Activated naive CD8-positive, alpha-beta T cell treated with anti-CD3 and anti-CD28 coated beads, Interleukin-2, amount 50 U/mL, for 16 hours (primary cell): ENCODE measurements at places on chromosomes 3 and 15.

DNA sequence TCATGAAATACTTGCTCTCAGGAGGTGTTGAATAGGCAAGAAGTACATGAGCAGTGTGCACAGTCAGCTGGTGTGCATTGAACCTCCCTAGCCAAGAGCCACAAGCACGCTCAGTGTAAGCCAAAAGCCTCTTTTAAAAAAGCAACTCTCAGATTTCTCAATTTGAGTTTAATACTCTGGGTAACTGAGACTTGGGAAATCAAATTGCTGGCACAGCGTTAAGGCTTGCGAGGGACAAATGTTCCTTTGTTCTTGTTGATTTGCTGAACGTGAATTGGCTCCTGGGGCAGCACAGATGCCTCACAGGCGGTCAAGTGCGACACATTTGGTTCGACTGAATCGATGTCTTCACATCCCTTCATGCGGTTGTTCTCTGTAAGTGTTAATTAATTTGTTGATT lies at the start of gene FAM240A:
Gene FAM240A (plus strand): TSS at position 202 of the 400 bp plus-strand sequence. CDS start 159 bp downstream, at position 361.
- DNase-seq: no peak

DNA sequence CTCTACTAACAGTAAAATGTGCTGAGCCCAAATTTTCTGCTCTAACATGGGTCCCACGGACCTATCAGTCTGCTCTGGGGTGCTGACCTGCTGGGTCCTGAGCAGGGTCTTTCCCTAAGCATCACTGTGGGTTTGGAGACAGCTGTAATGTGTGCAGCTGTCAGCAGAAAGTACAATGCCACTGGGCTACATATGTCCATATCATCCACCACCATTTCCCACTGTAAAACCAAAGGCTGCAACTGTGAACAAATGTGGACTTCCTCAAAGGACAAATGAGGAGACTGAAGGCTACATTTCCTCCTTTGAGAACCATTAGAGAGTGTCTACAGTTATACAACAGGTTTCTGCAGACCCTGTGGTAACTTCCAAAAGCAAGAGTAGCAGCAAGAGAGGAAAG lies 33.8 kb upstream of the IP6K2 start:
- DNase-seq: no peak

- DNase-seq: no peak
These were observed 38.8 kb upstream of the BFSP2 start for GRCh38 chr3:133361011-133361410.

- DNase-seq: no peak
These were observed 36.8 kb upstream of the TSPAN3 start for GRCh38 chr15:77107531-77108355.

DNA sequence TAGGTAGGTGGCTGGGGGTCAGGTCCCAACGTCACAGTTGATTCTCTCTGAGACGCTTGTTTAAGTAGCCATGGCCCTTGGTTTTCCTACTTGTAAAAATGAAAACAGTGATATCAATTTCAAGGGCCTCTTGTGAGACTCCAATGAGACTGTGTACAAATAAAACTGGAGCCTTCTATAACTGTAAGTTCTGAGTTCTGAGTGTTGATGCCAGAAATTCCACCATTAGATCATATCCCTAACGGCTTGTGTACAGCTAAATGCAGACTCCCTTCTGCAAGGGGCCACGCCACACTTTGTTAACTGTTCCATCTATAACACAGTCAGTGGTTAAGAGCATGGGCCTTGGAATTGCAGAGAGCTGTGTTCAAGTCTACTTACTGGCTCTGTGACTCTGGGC lies 267.3 kb downstream of the TLE3 start:
- no peak for DNase-seq

GRCh38 chr3:189202583-189202982 lies 30.8 kb downstream of the TPRG1 start:
- DNase-seq: no peak

DNA sequence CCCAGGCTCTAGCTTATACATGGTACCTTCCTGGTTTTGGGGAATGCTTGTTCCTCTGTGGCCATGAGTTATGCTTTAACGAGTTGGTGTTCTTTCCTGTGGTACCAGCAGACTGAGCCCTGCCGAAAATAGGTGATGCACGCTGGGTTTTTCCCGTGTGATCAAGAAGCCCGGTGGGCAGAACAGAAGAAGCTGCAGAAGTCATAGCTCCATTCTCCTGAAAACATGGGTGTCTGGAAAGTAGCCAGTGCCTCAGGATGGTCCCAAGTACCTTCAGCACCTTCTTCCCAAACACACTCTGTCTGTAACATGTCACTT lies 25.2 kb downstream of the MAPKBP1 start:
- DNase-seq: no peak

DNA sequence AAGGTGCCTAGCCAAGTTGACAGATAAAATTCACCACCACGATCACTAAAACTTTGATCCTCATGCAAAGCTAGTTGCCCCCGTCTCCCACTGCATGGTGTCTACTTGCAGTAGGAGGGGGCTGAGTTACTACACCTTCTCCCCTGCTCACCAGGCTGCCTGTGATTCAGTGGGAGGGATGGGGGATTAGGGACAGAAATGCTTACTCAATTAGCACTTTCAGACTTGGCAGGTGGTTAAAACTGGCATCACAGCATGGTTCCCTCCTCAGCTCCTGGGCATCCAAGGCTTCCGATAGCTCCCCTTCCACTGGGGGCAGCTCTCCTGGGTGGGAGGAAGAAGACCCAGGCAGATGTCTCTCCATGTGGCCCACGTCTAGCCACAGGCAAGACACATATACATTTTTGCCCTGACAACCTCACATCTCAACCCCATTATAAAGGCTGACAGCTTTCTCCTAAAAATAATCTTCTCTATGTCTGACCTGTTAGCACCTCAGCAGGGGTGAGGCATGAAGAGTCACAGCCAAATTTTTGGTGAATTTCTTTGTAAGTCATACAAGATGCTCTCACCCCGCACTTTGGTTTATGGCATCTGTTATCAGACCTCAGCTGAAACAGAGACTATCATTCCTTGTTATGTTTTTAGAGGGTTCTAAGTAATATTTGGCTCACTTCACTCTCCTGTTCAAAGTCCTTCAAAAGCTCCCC lies 369.0 kb downstream of the SV2B start:
- DNase-seq: no peak

GRCh38 chr3:9149566-9149965 lies 99.9 kb downstream of the SRGAP3 start:
- no peak for DNase-seq
